ENCODE measurements at places on chromosomes 6 and 20.

DNA sequence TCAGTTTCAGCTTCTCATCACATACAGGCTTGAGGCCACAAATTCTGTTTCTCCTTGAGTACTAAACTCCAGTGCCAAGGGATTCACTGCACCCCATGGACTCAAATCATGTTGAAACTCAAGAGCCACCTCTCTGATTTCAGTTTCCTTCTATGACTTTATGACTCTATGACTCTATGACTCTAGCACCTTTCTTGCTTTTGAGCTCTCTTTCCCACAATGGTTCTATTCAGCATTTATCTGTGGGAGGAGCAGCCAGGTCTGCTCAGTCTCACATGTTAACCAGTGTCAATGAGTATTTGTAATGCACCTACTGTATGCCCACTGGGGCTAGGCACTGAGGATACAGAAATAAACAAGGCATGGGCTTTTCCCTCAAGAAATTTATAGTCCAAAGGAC, 14.6 kb upstream of the SLC22A2 start:
- DNase-seq = no peak

- no peak for DNase-seq
These were observed 12.1 kb upstream of the C20orf203 start for GRCh38 chr20:32685541-32686529.

- no peak for DNase-seq
These were observed 155.3 kb downstream of the EYA4 start for GRCh38 chr6:133396233-133396983.

- DNase-seq = no peak
These were observed 724.5 kb downstream of the TFAP2A start for GRCh38 chr6:9690388-9690787.

GRCh38 chr6:141946502-141946901, 186.2 kb upstream of the GJE1 start:
- DNase-seq = no peak

All from activated T-helper 1 cell treated with Interleukin-2 at 50 U/mL for 16 hours (primary cell).